ENCODE measurements at places on chromosomes 16 and 17.
A peak's percentile ranks its signal among the peaks of the same experiment; 100 is the strongest.

DNA sequence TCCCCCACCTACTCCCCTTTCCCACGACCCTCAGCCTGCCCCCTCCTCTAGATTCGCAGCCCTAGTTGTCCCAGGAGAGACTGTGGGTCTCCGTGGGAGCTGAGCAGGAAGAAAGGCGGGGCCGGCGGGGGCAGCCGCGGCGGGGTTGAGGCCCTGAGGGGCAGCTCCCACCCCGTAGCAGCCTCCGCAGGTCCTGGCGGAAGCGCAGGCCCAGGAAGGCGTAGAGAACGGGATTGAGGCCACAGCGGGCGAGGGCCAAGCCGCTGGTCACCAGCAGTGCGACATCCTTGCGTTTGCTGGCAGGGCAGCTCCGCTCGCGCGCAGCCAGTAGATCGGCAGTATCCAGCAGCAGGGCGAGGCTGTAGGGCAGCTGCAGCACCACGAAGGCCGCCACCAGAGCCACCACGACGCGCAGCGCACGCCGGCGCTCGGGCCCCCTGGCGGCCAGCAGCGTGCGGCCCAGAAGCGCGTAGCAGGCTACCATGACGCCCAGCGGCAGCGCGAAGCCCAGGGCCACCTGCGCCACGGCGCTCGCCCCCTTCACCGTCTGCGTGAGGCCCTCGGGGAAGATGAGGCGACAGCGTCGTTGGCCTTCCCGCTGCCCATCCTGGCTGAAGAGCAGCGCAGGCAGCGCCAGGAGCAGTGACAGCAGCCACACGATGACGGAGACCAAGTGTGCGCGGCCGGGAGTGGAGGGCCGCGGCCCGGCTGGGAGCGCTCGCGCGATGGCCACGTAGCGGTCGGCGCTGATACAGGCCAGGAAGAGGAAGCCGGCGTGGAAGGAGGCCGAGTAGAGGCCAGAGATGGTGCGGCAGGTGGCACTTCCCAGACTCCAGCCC lies 1.9 kb downstream of the CCR10 start:
- DNase-seq, result peak; percentile 78

- DNase-seq, result peak; percentile 66
Observed at GRCh38 chr16:67246081-67246755, 1.1 kb downstream of the FHOD1 start.

DNA sequence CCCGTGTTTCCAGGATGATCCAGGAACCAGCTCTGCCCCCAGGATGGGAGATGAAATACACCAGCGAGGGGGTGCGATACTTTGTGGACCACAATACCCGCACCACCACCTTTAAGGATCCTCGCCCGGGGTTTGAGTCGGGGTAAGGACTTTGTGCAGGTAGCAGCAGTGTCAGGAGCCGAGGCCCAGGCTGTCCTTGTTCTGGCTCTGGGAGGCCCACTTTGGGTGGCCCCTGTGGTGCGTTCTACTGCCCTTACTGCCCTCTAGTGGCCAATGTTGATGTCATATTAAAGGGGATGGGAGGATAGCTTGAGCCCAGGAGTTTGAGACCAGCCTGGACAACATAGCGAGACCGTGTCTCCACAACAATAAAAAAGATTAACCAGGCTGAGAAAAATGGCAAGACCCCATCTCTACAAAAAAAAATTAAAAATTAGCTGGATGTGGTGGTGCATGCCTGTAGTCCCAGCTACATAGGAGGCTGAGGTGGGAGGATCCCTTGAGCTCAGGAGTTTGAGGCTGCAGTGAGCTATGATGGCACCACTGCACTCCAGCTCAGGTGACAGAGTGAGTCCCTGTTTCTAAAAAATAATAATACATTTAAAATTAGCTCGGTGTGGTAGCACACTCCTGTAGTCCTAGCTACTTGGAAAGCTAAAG lies 20.9 kb upstream of the CLEC18A start:
- DNase-seq, result peak; percentile 73

DNA sequence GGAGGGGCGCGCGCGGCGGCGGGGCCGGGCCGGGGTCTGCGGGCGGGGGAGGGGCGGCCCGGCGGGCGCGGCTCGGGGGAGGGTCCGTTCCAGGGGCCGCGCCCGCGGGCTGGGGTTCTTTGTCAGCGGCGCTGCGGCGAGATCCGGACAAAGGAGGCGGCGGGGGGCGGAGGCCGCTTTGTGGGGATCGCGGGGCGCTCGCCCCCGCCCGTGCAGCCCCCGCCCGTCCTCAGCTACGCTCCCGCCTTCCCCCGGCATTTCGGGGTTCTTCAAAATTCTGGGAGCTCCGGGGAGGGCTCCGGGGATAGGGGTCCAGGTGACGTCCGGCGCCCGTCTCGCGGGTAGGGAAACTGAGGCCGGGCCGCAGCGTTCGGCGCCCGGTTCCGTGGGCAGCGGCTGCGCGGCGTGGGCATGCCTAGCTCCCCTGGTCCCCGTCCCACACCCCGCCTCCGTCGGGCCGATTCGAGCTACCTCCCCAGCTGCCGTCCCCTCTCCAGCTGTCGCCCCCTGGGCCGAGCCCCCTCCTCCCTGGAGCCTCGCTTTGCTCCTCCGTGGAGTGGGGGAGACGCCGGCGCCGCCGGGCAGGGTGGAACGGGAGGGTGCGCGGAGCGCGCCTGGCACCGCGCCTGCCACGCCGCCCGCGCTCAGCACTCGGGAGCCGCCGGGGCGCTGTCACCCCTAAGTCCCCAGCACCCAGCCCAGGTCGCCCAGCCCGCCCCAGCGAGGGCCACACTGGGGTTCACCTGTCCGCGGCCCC lies 546 bp downstream of the SNN start:
- no peak for DNase-seq

DNA sequence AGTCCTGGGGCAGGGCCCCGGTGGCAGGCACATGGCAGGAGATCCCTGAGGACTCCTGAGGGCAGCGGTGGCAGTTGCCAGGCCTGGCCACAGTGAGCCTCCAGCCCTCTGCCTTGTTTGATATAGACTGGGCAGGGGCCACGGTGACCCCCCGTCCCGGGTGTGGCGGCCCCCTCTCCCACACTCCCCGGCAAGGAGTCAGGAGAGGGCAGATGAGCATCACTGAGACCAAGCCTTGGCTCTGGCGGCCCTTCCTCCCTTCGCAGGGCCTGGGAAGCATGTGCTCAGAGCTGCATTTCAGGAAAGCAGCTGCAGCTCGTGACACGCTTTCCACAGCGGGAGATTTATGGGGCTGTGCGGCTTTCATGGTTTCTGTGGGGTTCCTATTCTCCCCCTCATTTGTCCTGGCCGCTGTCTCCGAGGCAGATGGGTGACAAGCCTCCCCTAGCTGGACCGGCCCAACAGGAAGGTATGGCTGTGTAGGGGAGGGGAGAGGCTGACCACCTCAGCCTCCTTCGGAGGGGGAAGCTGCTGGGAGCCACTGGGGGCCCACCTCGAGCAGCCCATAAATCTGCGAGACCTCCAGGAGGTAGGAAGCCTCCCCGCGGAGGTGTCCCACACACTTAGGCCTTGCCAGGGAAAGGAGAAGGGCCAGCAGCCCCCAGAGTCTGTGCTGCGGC lies 211.4 kb downstream of the NTN1 start:
- DNase-seq, result no peak

DNA sequence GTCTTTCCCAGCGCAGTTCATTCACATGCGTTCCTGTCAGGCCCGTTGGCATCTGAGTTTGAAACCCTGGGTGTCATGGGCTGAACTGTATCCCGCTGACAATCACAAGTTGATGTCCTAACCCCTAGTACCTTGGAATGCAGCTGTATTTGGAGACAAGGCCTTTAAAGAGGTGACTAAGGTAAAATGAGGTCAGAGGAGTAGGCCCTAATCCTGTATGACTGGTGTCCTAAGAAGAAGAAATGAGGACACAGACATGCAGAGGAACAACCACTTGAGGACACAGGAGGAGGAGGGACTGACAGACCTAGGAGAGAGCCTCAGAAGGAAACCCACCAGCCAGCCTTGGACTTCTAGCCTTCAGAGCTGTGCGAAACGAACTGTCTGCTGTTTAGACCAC lies 33.1 kb downstream of the TRPV2 start:
- DNase-seq, result no peak

DNA sequence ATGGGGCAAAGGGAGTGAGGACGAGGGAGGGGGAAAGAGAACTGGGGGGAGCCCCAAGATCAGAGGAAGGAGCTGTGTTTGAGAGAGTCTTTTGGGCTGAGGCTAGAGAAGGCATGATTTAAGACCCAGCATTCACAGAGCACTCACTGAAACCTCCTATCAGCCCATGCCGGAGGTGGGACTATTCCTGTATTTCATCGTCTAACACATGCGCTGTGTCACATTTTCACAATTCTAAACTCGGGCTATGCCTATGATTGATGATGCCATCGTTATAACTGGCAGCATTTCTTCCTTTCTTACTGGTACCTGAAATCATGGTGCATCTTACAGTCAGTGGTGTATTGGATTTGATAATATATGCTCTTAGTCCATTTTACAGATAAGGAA lies 3.5 kb downstream of the FAM171A2 start:
- DNase-seq, result peak; percentile 40

GRCh38 chr17:61689610-61690180 lies 98.7 kb upstream of the NACA2 start:
- DNase-seq, result no peak

GRCh38 chr16:50365791-50366575 lies 2.8 kb downstream of the BRD7 start:
- DNase-seq, result no peak

- no peak for DNase-seq
Observed at GRCh38 chr17:32192379-32192778, 50.1 kb downstream of the RHOT1 start.

- no peak for DNase-seq
Observed at GRCh38 chr17:381941-382643, 29.5 kb upstream of the RPH3AL start.

GRCh38 chr16:75787440-75787839 lies 61.1 kb upstream of the CPHXL start:
- no peak for DNase-seq

GRCh38 chr17:82956726-82957468 lies 117.1 kb upstream of the ZNF750 start:
- no peak for DNase-seq

DNA sequence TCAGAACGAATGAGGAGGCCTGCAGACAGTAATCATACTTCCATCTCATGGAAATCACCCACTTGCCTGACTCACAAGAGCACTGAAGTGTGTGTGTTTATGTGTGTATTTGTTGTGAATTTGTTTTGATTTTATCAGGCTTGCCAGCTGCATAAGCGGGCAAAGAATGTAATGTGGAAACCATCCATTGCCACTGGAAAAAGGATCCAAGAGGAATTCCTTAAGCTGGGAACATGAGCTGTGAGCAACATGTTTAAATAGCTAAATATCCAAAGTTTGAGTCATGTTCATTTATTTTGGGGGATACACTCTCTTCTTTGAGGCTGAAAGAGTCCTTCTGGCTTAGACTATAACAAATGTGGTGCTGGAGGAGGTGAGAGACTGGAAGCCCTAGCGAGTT lies 198.4 kb upstream of the TBX2 start:
- DNase-seq, result no peak

DNA sequence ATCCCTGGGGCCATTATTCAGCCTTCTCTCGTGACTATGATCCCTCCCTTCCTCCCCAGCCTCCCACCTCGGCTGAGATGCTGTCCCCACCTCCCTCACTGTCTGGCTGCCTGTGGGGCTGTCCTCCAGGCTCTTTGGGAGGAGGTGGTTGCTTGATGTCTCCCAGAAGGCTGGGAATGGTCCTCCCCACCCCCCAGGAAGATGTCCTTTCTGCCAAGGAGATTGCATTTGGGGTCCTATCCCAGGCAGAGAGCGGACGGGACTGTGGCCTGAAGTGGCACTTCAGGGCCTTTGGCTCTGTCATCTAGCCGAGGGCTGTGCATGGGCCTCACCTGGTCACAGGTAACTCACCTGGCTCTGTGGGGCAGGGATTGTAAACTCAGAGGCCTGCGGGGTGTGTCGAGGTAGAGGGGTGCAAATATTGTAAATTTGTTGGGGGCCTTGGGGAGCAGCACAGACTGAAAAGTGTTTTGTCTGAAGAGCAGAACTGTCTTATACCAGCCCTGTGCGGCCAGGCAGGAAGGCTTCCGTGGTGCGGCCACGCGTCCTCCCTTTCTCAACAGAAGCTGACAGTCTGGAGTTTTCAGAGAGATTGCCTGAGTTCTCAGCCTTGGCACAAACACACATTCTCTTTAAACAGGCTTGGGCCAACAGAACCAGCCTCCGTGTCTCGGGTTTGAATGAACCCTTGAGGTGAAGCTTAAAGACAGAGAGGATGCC lies 177.9 kb downstream of the SEC14L1 start:
- no peak for DNase-seq

DNA sequence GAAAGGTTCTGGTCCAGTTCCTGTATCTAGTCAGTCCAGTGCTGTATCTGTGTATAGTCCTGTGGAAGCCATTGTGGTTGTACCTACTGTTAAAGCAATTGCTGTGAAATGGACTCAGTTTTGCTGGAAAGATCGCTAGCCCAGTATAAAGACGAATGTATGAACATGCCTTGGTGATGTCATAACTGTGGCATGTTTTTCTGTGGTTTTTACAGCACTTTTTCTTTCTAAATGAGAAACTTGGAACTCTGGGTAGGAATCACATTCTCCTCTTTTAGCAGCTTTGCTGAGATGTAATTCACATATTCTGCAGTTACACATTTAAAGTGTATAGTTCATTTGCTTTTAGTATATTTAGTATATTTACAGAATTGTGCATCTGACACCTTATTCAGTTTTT lies 58.1 kb downstream of the MAP2K4 start:
- no peak for DNase-seq

GRCh38 chr17:79388556-79389295 lies 222.1 kb downstream of the RBFOX3 start:
- DNase-seq, result peak; percentile 49

DNA sequence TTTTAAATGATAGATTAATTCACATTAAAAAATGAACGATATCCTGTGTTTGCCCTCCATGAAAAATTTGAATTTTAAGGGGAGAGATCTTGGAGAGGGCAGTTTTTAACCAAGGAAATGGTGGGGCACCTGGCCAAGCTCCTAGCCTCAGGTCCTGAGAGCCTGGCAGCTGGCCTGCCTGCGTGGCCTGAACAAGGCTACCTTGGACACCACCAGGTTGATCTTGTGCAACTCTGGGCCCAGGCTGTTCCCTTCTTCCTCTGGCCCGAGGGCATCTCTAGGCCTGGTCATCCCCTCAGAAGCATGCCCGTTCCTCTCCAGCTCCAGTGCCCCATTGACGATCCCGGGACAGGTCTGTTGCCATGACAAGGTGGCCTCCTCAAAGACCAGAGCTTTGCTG lies 33.4 kb upstream of the LONP2 start:
- no peak for DNase-seq

DNA sequence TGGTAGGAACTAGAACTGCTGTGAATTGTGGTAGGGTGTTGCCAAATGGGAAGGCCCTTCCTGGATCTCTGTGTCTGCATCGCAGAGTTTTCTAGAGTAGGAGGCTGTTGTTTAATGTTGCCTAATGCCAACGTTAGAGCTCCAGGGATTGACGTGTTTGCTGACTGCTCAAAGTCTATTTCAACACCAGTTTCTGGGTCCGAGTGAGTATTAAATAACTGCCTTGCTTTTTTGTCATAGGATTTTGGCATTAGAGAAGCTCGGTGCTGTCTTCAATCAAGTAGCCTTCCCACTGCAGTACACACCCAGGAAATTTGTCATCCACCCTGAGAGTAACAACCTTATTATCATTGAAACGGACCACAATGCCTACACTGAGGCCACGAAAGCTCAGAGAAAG lies 40.0 kb downstream of the SF3B3 start:
- DNase-seq, result peak; percentile 48

Measured in Ammon's horn (tissue), 1 donor.